ENCODE measurements at places on chromosomes 13 and 19.

DNA sequence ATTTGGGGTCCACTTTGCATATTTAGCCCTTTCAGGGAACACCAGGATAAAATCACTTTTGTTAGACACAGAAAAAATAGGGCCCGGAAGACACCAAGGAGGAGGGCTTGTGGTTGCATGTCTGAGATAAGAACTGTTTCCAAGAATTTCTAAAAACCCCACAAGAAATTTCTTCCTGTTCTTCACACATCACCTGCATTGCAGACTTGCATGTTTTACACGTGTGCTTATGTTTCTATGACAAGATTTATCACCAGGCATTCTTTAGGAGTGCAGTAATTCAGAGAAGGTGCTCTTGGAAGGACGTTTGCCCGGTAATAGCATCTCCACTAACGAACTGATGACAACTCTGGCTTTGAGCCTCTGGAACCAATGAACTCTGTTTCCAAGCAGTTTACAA is 7.1 kb upstream of the ACTL9 start:
- peak; percentile 26 for DNase-seq

DNA sequence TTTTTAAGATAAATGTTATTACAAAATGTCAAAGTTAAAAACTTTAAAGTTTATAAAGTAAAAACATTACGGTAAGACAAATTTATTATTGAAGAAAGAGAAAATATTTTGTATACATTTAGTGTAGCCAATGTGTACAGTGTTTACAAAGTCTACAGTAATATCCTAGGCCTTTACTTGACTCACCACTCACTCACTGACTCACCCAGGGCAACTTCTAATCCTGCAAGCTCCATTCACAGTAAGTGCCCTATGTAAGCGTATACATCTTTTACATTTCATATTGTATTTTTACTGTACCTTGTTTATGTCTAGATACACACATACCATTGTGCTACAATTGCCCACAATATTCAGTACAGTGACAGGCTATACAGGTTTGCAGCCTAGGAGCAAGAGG is 448.2 kb downstream of the KCTD12 start:
- no peak for DNase-seq

DNA sequence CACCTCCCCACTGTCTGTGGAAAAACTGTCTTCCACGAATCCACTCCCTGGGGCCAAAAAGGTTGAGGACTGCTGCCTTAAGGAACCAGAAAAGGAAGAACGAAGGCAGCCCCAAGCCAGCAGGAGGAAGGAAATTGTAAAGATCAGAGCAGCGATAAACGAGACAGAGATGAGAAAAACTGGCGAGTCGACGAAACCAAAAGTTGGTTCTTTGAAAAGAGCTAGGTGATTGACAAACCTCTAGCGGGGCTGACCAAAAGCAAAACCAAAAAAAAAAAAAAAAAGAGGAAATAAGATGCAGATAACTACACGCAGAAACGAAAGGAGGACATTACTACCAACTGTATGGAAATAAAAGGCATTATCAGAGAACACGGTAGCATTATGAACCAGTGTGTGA is 76.9 kb downstream of the GADD45B start:
- peak; percentile 86 for DNase-seq

GRCh38 chr19:862581-863314 is 3.3 kb downstream of the CFD start:
- DNase-seq: peak; percentile 76

- DNase-seq: no peak
Measured at GRCh38 chr13:46559272-46559805, 6.4 kb downstream of the LRCH1 start.

DNA sequence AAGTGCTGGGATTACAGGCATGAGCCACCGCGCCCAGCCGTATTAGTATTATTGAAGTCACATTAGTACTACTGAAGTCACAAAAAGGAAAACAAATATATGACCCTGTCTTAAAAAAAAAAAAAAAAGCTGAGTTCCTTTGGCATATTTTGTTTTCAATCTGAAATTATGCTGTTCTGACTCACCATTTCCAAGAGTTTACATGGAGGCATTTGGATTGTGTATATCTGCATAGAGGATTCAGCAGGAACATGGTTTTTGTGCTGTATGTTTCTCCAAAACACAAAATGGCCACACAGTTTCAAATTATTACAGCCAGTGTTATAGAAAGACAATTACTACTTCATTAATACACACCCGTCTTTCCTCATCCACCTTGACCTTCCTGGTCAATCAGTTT is 103.5 kb upstream of the TSC22D1 start:
- no peak for DNase-seq

- no peak for DNase-seq
Measured at GRCh38 chr13:94033830-94034642, 445.4 kb downstream of the DCT start.

GRCh38 chr13:114100446-114101357 is 31.7 kb downstream of the RASA3 start:
- DNase-seq: no peak

DNA sequence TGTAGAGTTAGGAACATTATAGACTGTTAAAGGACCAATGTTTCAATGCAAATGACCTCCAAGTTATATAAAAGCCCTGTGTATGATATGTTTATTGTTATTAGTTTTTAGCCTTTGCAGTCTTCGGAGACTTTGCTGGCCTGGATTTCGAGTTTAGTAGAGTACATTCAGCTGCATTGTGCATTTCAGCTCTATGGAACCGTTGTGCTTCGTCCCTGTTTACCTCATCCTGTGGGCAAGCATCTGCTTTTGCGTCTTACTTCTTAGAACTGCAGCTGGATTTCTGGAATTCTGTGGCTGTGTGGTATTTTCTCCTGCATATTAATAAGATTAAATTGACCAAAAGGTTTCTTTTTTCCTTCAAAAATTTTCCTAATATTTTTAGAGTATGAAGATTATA is 138.6 kb downstream of the KCNRG start:
- no peak for DNase-seq

DNA sequence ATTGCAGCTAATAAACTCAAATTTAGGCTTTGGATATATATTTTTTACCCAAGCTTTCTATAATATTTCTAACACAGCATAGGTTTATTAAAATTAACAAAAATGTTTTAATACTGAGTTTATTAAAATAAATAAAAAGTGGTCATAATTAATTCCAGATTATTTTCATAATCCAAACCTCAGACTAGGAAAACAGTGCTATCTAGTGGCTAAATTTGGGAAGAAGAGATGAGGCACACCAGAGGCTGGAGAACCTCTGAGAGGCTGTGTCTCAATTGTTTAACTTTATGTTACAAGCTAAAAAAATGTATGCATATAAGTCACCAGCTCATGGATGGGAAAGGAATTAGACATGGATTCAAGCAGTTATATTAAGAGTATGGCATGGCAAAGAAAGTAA is 392.5 kb downstream of the DIAPH3 start:
- no peak for DNase-seq

DNA sequence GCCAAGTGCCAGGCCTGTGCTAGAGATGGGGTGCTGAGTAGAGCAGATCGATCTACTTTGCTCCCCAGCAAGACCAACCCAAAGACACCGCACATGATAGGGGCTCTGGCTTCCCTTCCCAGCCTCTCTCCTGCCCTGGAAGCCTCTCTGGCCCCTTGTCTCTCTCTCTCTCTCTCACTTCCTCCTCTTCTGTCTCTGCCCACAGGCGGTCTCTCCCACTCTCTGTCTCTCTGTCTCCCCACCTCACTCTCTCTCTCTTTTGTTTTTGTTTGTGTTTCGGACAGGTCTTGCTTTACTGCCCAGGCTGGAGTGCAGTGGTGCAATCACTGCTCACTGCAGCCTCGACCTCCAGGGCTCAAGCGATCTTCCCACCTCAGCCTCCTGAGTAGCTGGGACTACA is 1.3 kb downstream of the SELENOV start:
- no peak for DNase-seq

- DNase-seq: no peak
Measured at GRCh38 chr13:44340508-44340907, 33.1 kb upstream of the SERP2 start.

DNA sequence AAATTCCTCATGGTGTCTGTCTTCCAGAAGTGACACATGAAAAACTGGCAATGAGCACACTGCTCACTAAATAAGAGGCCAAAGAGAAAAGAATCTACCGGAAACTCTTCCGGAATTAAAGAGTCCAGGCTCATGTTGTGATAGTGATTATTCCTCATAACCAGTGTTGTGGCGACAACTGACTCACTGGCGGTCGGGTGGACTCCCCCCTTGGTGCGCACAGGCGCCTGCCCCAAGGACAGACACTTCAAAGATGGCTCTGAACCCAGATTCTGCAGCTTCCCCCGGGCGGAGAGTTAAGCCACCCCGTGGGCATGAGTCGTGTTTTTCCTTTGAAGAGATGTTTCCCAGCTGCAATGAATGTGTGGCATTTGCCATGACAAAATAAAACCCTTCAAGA is 10.3 kb downstream of the IL17D start:
- no peak for DNase-seq

- DNase-seq: peak; percentile 82
Measured at GRCh38 chr19:39502640-39503417, 4.1 kb downstream of the DLL3 start.

- no peak for DNase-seq
Measured at GRCh38 chr13:56893843-56894242, 246.9 kb upstream of the PRR20A start.
